Testis (tissue), 5 donors: ENCODE measurements at places on chromosomes 4 and X. TPM values are rescaled to one million over a fixed set of nuclear protein-coding genes. Genes with fewer than 3 reads are reported as not detected.

Gene ARMCX1
- 12.6 TPM for total RNA-seq

Gene MBNL3
- total RNA-seq: 319 TPM

Gene WDR17
- total RNA-seq: 9.3 TPM

- H3K4me3 ChIP-seq: no peak overlapping the region
- no peak for DNase-seq
- H3K36me3 ChIP-seq: no peaks in the 10 kb centered on the region
- no peak overlapping the region for H3K27ac ChIP-seq
- H3K27me3 ChIP-seq: no peaks in the 10 kb centered on the region
- H3K4me1 ChIP-seq: peaks cover 3% of the 10 kb centered on the region
These were observed 1.9 kb upstream of the VEGFC start for GRCh38 chr4:176794651-176795050.

DNA sequence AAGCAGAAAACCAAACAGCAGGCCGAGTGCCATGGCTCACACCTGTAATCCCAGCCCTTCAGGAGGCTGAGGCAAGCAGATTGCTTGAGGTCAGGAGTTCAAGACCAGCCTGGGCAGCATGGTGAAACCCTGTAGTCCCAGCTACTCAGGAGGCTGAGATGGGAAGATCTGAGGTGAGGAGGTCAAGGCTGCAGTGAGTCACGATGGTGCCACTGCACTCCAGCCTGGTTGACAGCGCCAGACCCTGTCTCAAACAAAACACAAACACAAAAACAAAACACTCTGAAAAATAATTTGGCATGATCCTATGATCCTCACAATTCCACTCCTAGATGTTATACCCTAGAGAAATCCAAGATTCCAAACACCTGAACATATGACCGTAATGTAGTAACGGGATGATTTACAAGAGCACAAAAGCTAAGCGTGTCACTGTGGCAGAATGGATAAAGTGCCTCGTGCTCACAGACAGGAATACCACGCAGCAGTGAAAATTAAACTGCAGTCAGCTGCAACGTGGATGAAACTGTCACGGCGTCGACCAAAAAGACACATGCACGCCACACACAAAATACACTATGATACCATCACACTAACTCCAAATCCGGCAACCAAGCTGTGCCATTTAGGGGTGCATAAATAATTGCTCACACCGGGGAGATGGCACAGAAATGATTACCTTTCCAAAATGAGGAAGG is 1.7 kb downstream of the NELFA start:
- no peaks in the 10 kb centered on the region for H3K27me3 ChIP-seq
- H3K36me3 ChIP-seq: no peaks in the 10 kb centered on the region
- no peak for DNase-seq
- H3K4me1 ChIP-seq: peaks cover 16% of the 10 kb centered on the region
- H3K27ac ChIP-seq: no peak overlapping the region

DNA sequence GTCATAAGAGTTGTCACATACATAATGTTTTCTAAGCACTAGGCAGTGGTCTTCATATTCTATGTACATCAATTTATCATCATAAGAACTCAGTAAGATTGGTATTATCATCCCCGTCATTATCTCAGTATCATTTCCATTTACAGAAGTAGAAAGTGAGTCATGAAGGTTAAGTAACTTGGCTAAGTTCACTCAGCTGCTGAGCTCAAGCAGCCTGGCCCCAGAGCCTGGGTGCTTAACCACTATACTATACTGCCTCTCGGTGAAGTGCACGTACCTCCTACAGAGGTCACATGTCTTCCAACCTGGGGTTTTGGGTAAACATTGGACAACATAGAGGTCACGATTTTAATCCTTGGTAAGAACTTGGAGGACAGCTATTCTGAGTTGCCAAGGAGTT is 161.5 kb upstream of the GATB start:
- no peak for DNase-seq
- H3K27me3 ChIP-seq: no peaks in the 10 kb centered on the region
- no peak overlapping the region for H3K4me3 ChIP-seq
- no peaks in the 10 kb centered on the region for H3K4me1 ChIP-seq
- H3K36me3 ChIP-seq: no peaks in the 10 kb centered on the region

GRCh38 chr4:147542229-147542990 is 61.5 kb downstream of the EDNRA start:
- DNase-seq: no peak
- no peaks in the 10 kb centered on the region for H3K4me1 ChIP-seq
- no peaks in the 10 kb centered on the region for H3K36me3 ChIP-seq
- H3K27ac ChIP-seq: no peak overlapping the region

DNA sequence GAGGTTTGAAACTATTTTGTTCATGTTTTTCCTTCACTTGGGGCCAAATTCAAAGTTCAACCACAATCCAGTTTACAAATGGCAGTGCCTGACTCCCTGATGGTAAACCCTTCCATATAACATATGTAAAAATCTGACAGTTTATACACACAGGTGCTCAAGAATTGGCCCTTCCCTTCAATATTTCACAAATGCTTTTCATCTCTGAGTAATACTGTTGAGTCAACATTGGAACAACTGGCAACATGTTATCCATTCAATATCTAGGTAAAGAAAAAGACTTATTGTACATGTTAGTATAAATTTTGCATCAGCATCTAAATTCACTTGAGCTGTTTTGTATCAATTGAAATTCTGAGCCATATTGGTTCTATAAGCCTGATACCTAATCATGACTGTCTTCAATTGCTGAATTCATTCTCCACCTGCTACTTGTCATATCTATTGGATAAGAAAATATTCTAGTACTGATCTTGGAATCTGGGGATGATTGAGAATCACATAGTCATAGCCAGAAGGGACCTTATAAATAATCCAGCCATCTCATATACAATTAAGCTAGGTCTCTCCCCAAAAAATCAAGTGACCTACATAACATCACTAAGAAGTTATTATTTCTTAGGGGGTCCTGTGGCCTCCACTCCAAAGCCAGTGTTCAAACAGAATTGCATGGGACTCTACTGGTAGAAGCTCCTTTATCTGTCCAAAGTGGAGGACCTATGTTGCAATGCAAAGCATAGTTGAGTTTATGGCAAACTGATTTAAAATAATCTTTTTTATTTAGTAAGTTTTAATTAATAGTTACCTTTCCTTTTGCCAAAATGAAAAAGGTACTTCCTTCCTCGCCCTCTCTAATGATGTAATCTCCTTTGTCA is 61.9 kb downstream of the PRKG2 start:
- H3K4me3 ChIP-seq: no peak overlapping the region
- no peaks in the 10 kb centered on the region for H3K27me3 ChIP-seq
- DNase-seq: no peak
- no peak overlapping the region for H3K27ac ChIP-seq

GRCh38 chr4:101977076-101977475 is 186.5 kb downstream of the BANK1 start:
- H3K4me3 ChIP-seq: no peak overlapping the region
- H3K27me3 ChIP-seq: no peaks in the 10 kb centered on the region
- no peak overlapping the region for H3K27ac ChIP-seq
- no peaks in the 10 kb centered on the region for H3K4me1 ChIP-seq

DNA sequence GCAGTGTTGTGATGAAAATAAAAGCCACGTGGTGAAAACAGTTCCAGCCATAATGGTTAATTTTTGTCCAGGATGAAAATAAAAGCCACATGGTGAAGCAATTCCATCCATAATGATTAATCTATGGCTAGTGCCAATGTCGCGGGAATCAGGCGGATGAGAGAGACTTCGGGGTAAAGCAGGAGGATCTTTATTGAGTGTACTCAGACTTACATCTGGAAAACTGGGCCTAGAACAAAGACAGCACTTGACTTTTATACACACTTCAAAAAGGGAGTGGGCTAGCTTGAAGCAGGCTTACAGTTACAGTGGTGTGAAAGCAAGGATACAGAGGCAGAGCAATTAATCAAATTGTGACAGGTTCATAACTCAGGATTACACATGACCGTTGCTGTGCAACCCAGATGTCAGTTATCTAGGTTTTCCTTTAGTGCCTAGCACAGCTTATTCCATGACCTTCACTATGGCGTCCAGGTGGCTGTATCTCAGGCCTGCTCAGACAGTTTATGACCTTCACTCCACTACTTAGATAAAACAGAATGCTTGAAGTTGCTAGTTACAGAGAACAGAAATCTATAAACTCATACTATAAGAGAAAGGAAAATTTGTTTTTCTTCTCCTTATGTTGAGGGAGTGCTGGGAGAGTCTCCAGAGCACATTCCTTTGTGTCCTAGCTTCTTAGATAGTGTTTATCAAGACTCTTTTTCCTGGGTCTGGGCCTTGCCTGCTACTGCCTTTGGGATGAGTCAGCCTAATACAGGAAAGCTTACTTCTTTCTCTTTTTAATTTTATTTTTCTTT is 5.9 kb upstream of the PLA2G12A start:
- no peak overlapping the region for H3K4me3 ChIP-seq
- H3K27ac ChIP-seq: peak overlapping the region; percentile 36

GRCh38 chr4:184306949-184307348 is 89.3 kb upstream of the ENPP6 start:
- H3K36me3 ChIP-seq: no peaks in the 10 kb centered on the region
- H3K4me1 ChIP-seq: no peaks in the 10 kb centered on the region
- no peak for DNase-seq
- H3K27me3 ChIP-seq: no peaks in the 10 kb centered on the region
- H3K27ac ChIP-seq: no peak overlapping the region
- no peak overlapping the region for H3K4me3 ChIP-seq

DNA sequence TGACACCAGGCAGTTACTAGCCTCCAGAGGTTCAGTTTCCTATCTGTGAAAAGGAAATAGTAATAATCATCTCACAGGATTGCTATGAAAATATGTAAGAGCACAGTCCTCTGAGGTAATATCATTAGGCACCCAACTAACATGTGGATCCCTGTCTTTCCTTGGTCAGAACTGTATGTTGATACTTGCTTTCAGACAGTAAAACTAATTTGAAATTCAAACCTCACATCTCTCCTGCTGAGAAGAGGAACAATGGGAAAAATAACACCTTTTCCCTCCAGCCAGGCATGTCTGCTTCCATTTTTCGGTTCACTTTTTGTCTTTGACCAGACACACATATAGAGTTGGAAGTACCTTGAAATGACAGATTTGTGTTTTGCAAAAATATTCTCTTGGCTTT is 262.7 kb downstream of the IL15 start:
- DNase-seq: no peak
- H3K27me3 ChIP-seq: no peaks in the 10 kb centered on the region
- no peak overlapping the region for H3K4me3 ChIP-seq

- no peaks in the 10 kb centered on the region for H3K36me3 ChIP-seq
- no peak overlapping the region for H3K4me3 ChIP-seq
- no peaks in the 10 kb centered on the region for H3K4me1 ChIP-seq
- no peak for DNase-seq
- H3K27ac ChIP-seq: no peak overlapping the region
- H3K27me3 ChIP-seq: no peaks in the 10 kb centered on the region
These were observed 45.1 kb downstream of the ARHGEF6 start for GRCh38 chrX:136735601-136736000.
